K562 (cell line): ENCODE measurements at places on chromosomes 2 and 18. TPM values are rescaled to one million over a fixed set of nuclear protein-coding genes. Genes with fewer than 3 reads are reported as not detected.

Gene UGT1A9
- not detected in 2 replicates for total RNA-seq

Gene GPR75
- total RNA-seq = 2.2 and 2.3 TPM in 2 replicates

Gene ZNF892
- 0.13 and 0.29 TPM in 2 replicates for total RNA-seq

Gene FSHR
- total RNA-seq = not detected in 2 replicates

Gene ANKRD12
- total RNA-seq = 24.2 and 25.4 TPM in 2 replicates

Gene ORMDL1
- total RNA-seq = 33.8 and 35.3 TPM in 2 replicates

Gene ACKR3
- 0.07 TPM in 1 of 2 replicates, not detected in the other for total RNA-seq

Gene ACVR1C
- 0.36 and 0.58 TPM in 2 replicates for total RNA-seq

Gene GNAL
- total RNA-seq = 0.04 TPM in 1 of 2 replicates, not detected in the other

GRCh38 chr2:27907547-27907946, 17.0 kb downstream of the BABAM2 start:
- no peak overlapping the region for H3K27ac ChIP-seq
- H3K4me1 ChIP-seq = no peaks in the 10 kb centered on the region; the same call in 1 of the 2 replicates
- DNase-seq = no peak
- no peaks in the 10 kb centered on the region for H3K36me3 ChIP-seq
- H3K27me3 ChIP-seq = no peaks in the 10 kb centered on the region

DNA sequence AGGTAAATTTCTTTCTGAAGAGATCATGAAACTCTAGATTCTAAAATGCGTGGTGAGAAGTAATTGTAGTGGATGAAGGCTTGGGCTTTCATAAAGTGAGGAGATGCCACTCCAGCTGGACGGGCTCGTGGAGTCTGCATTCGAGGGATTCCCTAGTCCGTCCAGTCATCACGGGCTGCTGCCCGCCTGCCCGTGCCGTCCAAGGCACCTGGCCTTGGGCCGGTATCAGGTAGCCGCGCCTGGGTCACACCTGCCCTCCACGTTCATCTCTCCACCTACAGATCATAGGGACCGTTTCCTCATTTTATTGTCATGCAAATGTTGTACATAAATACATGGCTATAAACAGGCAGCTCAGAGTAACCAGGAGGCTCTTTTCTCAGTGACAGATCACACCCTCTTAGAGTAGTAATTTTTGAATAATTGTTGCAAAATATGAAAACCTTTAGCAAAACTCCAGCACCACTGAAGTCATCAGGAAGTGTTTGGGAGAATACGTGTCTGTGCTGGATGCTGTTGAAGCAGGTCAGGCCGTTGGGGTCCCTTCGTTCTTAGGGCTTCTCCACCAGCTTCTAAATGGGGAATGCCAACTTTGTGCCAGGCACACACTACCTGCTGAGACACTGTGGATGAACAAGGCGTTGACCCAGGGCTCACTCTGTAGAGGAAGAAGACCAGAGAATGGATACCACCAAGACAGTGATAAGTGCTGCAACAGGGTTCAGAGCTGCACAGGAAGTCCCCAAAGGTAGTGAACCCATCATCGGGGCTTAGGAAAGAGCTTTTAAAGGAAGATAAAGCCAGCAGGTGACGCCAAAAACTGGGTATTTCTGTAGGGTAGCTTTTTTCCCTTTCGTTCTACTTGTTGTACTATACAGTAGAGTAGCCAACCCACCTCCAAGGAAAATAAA, 112.5 kb downstream of the FAM210A start:
- H3K27ac ChIP-seq = no peak overlapping the region
- no peak overlapping the region for H3K4me3 ChIP-seq
- peaks cover 8% of the 10 kb centered on the region for H3K4me1 ChIP-seq
- H3K36me3 ChIP-seq = no peaks in the 10 kb centered on the region

- DNase-seq = no peak
- no peak overlapping the region for H3K27ac ChIP-seq
- H3K4me3 ChIP-seq = no peak overlapping the region
- H3K27me3 ChIP-seq = no peaks in the 10 kb centered on the region
- H3K36me3 ChIP-seq = no peaks in the 10 kb centered on the region
- peaks cover 13% of the 10 kb centered on the region; the same call in 2 of the 3 replicates for H3K4me1 ChIP-seq
Measured at GRCh38 chr2:20418519-20418918, 28.4 kb upstream of the RHOB start.

GRCh38 chr2:202871300-202872141, at the start of gene ICA1L:
Gene ICA1L (minus strand): TSS chr2:202871766. CDS start chr2:202829009, 42,757 bp downstream.
- H3K36me3 ChIP-seq = no peaks in the 10 kb centered on the region
- peak within 1 kb of the TSS; percentile 73 for H3K4me3 ChIP-seq
- H3K27me3 ChIP-seq = no peaks in the 10 kb centered on the region
- no peaks in the 10 kb centered on the region for H3K4me1 ChIP-seq

DNA sequence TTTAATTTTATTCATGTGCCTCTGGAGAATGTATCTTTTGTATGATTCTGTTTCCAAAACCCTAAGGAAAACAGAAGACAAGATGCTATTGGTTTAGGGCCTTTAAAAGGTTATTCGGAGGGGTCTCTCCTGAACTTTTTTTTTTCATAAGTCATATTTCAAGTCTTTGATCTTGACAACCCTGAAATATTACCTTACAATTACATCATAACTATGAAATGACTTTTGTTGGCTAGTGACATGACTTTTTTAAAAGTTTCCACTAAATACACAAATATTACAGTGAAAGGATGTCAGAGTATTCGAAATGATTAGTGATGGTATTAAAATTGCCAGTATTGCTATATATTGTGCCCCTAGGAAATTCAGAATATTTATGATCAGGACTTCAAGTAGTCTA, 31.8 kb upstream of the FZD7 start:
- H3K4me3 ChIP-seq = no peak overlapping the region
- no peak overlapping the region for H3K27ac ChIP-seq
- no peak for DNase-seq
- H3K27me3 ChIP-seq = peaks cover 20% of the 10 kb centered on the region

GRCh38 chr2:9097239-9097638, 93.8 kb upstream of the MBOAT2 start:
- no peak overlapping the region for H3K4me3 ChIP-seq
- no peak overlapping the region for H3K27ac ChIP-seq

- H3K27me3 ChIP-seq = peaks cover 10% of the 10 kb centered on the region
- H3K27ac ChIP-seq = no peak overlapping the region
- H3K4me1 ChIP-seq = no peaks in the 10 kb centered on the region
Measured at GRCh38 chr2:216404010-216404618, 8.2 kb upstream of the SMARCAL1 start.

DNA sequence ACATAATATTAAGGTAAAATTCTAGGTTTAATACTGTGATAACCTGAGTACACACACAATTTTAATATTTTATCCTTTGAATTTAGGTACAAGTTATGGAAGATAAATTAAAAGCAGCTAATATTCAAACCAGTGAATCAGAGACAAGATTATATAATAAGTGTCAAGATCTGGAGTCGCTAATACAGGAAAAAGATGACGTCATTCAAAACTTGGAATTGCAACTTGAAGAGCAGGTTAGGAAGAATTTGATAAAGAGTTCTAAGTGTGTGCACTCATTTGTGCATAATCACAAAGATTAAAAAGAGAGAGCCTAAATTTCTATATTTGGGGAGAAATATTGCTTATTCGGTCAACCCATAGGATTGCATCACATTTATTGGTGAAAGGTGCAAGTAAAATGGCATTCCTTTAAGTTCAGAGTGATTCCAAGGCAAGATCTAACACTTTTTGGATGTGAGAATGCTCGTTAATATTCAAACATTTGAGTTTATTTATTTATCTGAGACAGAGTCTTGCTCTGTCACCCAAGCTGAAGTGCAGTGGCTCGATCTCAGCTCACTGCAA, 16.3 kb upstream of the C1GALT1C1L start:
- H3K36me3 ChIP-seq = no peaks in the 10 kb centered on the region
- no peaks in the 10 kb centered on the region for H3K27me3 ChIP-seq
- no peak overlapping the region for H3K27ac ChIP-seq
- no peaks in the 10 kb centered on the region for H3K4me1 ChIP-seq

DNA sequence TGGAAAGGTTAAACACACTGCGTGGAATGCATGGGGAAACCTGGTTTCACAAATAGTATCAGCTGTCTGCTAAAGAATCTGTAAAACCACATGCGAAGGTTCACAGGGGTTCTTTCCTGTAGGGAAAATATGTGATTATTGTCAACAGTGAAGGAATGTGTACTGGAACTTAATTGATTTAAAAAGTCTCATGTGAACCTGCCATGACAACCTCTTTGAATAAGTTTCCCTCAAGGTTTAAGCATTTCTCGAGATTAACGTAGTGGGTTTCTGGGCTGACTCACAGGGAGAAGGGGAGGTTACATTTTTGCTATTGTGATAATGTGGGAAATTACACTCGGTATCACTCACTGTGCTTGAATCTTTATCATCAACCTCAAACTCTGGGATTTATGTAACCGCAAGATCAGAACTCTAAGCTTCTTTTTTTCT, 28.2 kb upstream of the IL1R1 start:
- peaks cover 6% of the 10 kb centered on the region; the same call in 2 of the 3 replicates for H3K4me1 ChIP-seq
- no peak overlapping the region for H3K4me3 ChIP-seq
- DNase-seq = no peak

- no peaks in the 10 kb centered on the region for H3K36me3 ChIP-seq
- H3K27me3 ChIP-seq = no peaks in the 10 kb centered on the region
- H3K4me1 ChIP-seq = no peaks in the 10 kb centered on the region
- DNase-seq = no peak
- H3K4me3 ChIP-seq = no peak overlapping the region
- H3K27ac ChIP-seq = no peak overlapping the region
Measured at GRCh38 chr18:76660571-76661192, 161.7 kb upstream of the ZNF236 start.

DNA sequence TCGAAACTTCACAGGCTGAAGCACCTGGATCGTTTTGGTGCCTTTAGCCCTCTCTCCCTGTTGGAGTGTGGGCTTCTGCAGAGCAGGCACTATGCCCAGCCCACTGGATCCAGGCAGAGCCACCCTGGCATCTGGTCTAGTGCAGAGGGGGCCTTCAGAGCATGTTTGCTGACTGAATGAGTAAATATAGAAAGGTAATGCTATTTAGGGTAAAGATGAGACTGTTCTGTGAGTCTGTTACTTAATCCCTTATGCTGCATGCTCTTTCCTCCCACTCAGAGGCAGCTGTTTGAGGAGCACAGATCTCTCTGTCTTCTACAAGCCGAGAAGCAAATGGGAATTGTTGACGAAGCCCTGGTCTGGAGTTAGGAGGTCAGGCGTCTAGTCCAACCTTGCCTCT, 130.2 kb downstream of the RGPD3 start:
- no peak overlapping the region for H3K27ac ChIP-seq
- no peak overlapping the region for H3K4me3 ChIP-seq
- no peak for DNase-seq
- H3K36me3 ChIP-seq = no peaks in the 10 kb centered on the region

DNA sequence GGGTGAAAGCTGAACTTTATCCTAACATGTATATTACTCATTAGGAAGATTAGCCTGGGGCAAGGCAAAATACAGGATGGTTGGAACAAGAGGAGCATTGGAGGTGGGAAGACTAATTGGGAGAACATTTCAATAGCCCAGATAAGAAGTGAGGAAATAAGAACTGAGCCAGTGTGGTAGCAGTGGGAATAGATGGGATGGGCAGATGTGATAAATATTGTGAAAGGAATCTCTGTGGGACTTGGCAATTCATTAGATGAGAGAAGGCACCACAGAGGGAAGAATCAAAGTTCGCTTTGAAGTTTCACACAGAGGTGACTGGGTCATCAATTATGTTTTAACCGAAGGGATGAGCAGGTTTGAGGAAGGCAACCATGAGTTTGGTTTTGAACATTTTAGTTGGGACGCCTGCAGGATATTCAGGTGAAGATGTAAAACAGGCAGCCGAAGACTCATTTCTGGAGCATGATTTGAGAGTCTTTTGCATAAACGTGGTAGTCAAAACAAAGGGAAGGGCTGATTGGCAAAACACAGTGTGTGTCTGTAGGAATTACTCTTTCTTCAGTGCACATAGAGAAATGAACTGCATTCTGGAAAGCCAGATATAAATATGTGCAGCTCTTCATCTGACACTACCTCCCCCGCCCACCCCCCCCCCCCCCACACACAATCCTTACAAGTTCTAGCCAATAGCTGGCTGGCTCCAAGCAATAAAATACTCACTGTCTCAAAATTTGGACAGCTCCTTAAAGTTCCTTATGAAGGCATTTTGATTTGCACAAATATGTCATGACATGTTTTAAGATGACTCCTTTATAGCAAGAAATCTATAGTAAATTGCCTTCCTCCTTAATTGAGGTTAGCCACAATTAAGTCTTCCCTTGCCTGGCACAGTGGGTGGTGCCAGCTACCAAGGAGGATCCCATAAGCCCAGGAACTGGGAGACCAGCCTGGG, 1.9 kb upstream of the SLC1A4 start:
- H3K4me3 ChIP-seq = peak overlapping the region; percentile 88; the same call in 1 of the 2 replicates
- peaks cover 27% of the 10 kb centered on the region for H3K4me1 ChIP-seq
- H3K27me3 ChIP-seq = no peaks in the 10 kb centered on the region

- H3K4me3 ChIP-seq = no peak overlapping the region
- H3K36me3 ChIP-seq = no peaks in the 10 kb centered on the region
- H3K4me1 ChIP-seq = no peaks in the 10 kb centered on the region
- H3K27ac ChIP-seq = no peak overlapping the region
- DNase-seq = no peak
Measured at GRCh38 chr2:206958261-206958660, 18.9 kb downstream of the CPO start.

GRCh38 chr2:104853534-104854497, at the start of gene POU3F3:
Gene POU3F3 (plus strand): TSS chr2:104854115. CDS start chr2:104855511, 1,396 bp downstream.
- H3K4me3 ChIP-seq = no peak within 1 kb of the TSS
- H3K27ac ChIP-seq = no peak within 1 kb of the TSS
- no peaks in the 10 kb centered on the region for H3K36me3 ChIP-seq
- peaks cover 10% of the 10 kb centered on the region for H3K27me3 ChIP-seq
- H3K4me1 ChIP-seq = no peaks in the 10 kb centered on the region

DNA sequence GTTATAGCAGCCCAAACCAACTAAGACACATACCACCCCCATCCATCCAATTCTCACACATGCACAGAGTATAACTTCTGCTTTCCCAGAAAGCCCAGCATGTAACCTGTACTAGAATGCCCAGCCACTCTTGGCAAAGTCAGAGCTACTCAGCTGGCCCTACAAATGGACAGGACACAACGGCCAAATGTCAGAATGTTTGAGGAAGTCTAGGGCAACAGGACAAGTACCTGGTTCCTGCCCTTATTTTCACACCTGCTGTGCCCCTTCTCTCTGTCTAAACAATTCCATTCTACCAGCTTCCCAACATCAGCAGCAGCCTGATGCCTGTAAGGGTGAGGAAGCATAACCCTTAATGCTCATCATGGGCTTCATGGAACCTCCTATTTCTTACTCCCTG, 15.1 kb upstream of the BZW1 start:
- H3K4me1 ChIP-seq = peaks cover 23% of the 10 kb centered on the region; the same call in 2 of the 3 replicates
- H3K27ac ChIP-seq = no peak overlapping the region
- H3K4me3 ChIP-seq = no peak overlapping the region

DNA sequence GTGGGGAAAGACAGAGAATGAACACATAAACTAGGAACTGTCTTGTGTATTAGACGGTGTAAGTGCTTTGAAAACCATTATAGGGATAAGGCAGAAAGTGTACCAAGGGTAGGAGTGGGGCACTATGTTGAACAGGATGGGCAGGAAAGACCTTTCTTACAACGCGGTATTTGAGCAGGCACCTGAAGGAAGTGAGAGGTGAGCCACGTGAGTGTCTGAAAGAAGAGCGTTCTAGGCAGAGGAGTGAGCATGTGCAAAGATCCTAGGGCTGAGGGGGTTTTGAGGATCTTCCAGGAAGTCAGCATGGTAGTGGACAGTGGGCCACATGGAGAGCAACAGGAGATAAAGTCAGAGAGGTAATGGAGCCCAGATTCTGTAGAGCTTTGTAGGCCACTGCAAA, 65.2 kb downstream of the SRD5A2 start:
- no peak overlapping the region for H3K4me3 ChIP-seq
- H3K4me1 ChIP-seq = no peaks in the 10 kb centered on the region
- no peaks in the 10 kb centered on the region for H3K27me3 ChIP-seq
- no peak for DNase-seq
- H3K36me3 ChIP-seq = no peaks in the 10 kb centered on the region
